ENCODE measurements at places on chromosomes 2 and 18. TPM values are rescaled to one million over a fixed set of nuclear protein-coding genes. Genes with fewer than 3 reads are reported as not detected.

- no peak overlapping the region for H3K27ac ChIP-seq
- no peaks in the 10 kb centered on the region for H3K27me3 ChIP-seq
- H3K4me3 ChIP-seq, result no peak overlapping the region
- H3K4me1 ChIP-seq, result no peaks in the 10 kb centered on the region
- no peak for DNase-seq
Measured at GRCh38 chr18:23068011-23068410, 67.3 kb upstream of the CABLES1 start.

GRCh38 chr2:230234845-230235244, 9.3 kb downstream of the SP140 start:
- no peaks in the 10 kb centered on the region for H3K27me3 ChIP-seq
- H3K36me3 ChIP-seq, result no peaks in the 10 kb centered on the region
- no peaks in the 10 kb centered on the region for H3K4me1 ChIP-seq
- no peak overlapping the region for H3K27ac ChIP-seq

GRCh38 chr2:42924418-42924886, 132.1 kb upstream of the HAAO start:
- peak overlapping the region; percentile 73 for H3K27ac ChIP-seq
- DNase-seq, result no peak
- no peaks in the 10 kb centered on the region for H3K36me3 ChIP-seq
- no peak overlapping the region for H3K4me3 ChIP-seq

DNA sequence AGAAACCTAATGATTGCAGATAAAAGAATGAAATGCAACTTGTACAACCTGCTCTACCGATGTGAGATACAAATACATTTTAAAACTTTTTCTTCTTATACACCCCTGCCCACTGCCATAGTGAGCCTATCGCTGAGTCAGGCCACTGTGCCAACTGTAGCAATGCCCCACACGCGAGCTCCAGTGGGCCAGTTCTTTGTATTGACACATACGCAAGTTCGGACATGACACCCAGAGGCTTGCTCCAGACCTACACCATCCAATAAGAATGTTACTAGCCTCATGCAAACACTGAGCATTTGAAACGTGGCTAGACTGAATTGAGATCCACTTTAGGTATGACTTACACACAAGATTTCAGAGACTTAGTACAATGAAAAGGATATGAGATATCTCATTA, 340.1 kb downstream of the ARHGAP15 start:
- no peak overlapping the region for H3K27ac ChIP-seq
- H3K4me1 ChIP-seq, result no peaks in the 10 kb centered on the region
- no peaks in the 10 kb centered on the region for H3K27me3 ChIP-seq

- no peaks in the 10 kb centered on the region for H3K4me1 ChIP-seq
- H3K4me3 ChIP-seq, result peak overlapping the region; percentile 63
- peak overlapping the region; percentile 59 for H3K27ac ChIP-seq
- H3K36me3 ChIP-seq, result no peaks in the 10 kb centered on the region
- H3K27me3 ChIP-seq, result peaks cover 3% of the 10 kb centered on the region
- DNase-seq, result peak; percentile 85
Measured at GRCh38 chr2:109129356-109129920, 433 bp downstream of the SH3RF3 start.

- no peaks in the 10 kb centered on the region for H3K27me3 ChIP-seq
- H3K4me3 ChIP-seq, result no peak overlapping the region
Measured at GRCh38 chr2:34161549-34161948, 562.5 kb upstream of the FAM98A start.

DNA sequence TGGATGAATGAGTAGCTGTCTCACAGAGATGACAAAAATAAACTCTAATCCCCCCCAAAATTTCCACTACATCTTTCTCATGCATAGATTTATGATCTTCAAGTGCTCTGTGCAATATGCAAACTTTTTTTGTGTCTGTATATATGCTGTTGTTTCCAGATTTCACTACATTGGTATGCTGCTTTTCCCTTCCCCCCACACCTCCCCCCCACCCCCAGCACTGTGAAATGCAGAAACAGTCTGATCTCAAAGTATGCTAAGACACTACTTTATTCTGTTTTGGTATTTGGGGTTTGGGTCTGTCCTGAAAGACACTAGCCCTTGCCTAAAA, 524 bp upstream of the KLHL14 start:
- peaks cover 57% of the 10 kb centered on the region for H3K27me3 ChIP-seq
- peaks cover 18% of the 10 kb centered on the region for H3K4me1 ChIP-seq
- no peak overlapping the region for H3K27ac ChIP-seq
- no peak for DNase-seq

DNA sequence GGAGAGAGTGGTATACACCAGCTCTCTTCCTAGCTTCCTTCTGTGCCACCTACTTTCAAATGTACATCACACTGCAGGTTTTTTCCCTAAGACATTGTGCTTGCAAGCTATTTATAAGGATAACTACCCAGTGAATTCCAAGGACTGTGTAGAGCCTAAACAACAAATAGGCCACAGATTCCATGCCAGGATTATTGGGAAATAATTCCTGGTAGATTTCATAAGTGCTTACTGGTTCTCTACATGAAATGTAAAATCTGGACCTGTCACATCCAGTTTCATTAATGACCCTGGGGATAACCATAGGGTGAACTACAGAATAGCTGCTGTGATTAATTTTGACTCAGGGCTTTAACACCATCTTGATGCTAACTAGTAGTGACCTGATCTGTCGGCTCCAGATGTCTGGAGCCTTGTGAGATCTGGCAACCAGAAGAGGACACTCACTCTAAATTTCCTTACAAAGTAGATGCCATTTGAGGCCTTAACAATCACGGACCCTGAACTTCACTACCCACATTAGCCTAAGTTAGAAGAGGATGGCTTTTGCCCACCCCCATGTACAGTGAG, 34.3 kb upstream of the LGALSL start:
- no peaks in the 10 kb centered on the region for H3K36me3 ChIP-seq
- no peaks in the 10 kb centered on the region for H3K27me3 ChIP-seq
- no peak overlapping the region for H3K27ac ChIP-seq
- no peak for DNase-seq

DNA sequence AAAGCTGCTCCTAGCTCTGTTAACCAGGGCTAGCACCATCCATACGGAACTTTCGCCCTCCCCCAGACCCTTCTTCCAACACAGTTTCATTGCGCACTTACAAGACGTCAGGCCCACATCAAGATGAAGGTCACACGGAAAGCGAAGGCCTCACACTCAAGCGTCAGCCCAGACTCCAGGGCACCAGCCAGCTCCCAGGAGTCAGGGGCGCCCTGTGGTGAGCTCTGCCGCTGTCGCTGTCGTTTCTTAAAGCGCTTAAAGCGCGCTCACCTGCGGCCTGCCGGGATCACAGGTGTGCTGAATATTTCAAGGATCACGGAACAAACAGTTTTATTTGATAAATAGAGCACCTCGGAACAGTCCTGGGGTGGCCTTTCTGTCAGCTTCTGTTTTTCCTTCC, 163.1 kb downstream of the CDH20 start:
- no peaks in the 10 kb centered on the region for H3K36me3 ChIP-seq
- H3K27ac ChIP-seq, result no peak overlapping the region
- no peaks in the 10 kb centered on the region for H3K27me3 ChIP-seq
- no peak for DNase-seq
- H3K4me3 ChIP-seq, result no peak overlapping the region

- no peak overlapping the region for H3K4me3 ChIP-seq
- H3K4me1 ChIP-seq, result no peaks in the 10 kb centered on the region
- peaks cover 50% of the 10 kb centered on the region for H3K36me3 ChIP-seq
- H3K27ac ChIP-seq, result no peak overlapping the region
Measured at GRCh38 chr2:171836146-171836910, 57.7 kb downstream of the SLC25A12 start.

- H3K27ac ChIP-seq, result no peak overlapping the region
- no peak overlapping the region for H3K4me3 ChIP-seq
- no peak for DNase-seq
- H3K27me3 ChIP-seq, result no peaks in the 10 kb centered on the region
Measured at GRCh38 chr2:206657087-206657486, 14.8 kb downstream of the FAM237A start.

GRCh38 chr2:197500503-197501131, 438 bp downstream of the HSPE1 start:
- H3K4me1 ChIP-seq, result peaks cover 60% of the 10 kb centered on the region
- peak overlapping the region; percentile 97 for H3K27ac ChIP-seq
- H3K36me3 ChIP-seq, result peaks cover 43% of the 10 kb centered on the region
- DNase-seq, result no peak
- H3K4me3 ChIP-seq, result peak overlapping the region; percentile 94
- H3K27me3 ChIP-seq, result no peaks in the 10 kb centered on the region

GRCh38 chr2:206260188-206261012, 14.1 kb upstream of the ZDBF2 start:
- DNase-seq, result no peak
- peaks cover 95% of the 10 kb centered on the region for H3K27me3 ChIP-seq
- H3K4me3 ChIP-seq, result no peak overlapping the region
- no peak overlapping the region for H3K27ac ChIP-seq
- no peaks in the 10 kb centered on the region for H3K36me3 ChIP-seq
- no peaks in the 10 kb centered on the region for H3K4me1 ChIP-seq

GRCh38 chr2:112706170-112706664, 14.6 kb upstream of the NT5DC4 start:
- no peak overlapping the region for H3K27ac ChIP-seq
- peak; percentile 26 for DNase-seq
- no peaks in the 10 kb centered on the region for H3K36me3 ChIP-seq

GRCh38 chr2:185689906-185690539, 48.6 kb upstream of the FSIP2 start:
- H3K36me3 ChIP-seq, result no peaks in the 10 kb centered on the region
- no peak overlapping the region for H3K4me3 ChIP-seq
- no peaks in the 10 kb centered on the region for H3K27me3 ChIP-seq
- no peak for DNase-seq
- H3K27ac ChIP-seq, result no peak overlapping the region
- H3K4me1 ChIP-seq, result no peaks in the 10 kb centered on the region

DNA sequence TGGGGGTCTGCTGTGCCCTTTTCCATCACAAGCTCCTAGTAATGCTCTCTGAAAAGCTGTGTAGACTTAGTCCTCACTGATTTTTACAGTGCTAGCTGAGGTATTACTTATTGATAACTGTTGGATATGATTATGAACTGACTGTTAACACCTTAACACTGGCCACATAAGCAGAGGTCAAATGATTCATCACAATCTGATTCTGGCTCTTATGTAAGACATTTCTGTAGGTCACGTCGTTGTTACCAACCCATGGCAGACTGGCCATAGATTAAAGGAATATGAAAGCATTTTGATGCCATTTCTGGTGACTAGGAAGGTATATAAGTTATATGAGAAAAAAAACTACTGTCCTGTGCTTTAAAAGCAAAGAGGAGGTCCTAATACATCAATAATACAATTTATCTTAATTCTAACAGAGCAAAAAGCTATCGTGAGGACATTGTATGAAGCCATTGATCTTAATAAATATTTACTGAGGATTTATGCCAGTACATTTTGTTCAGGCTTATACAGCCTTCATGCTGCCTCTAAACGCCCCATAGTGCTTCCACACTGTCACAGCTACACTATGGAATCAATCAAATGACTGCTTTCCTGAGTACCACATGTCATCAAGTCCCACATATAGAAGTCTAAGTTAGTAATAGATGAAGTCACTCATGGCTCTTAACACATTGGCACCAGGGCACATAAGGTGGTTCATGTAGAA, 6.9 kb upstream of the RND3 start:
- H3K4me1 ChIP-seq, result no peaks in the 10 kb centered on the region
- no peak overlapping the region for H3K27ac ChIP-seq
- H3K27me3 ChIP-seq, result peaks cover 5% of the 10 kb centered on the region
- H3K36me3 ChIP-seq, result no peaks in the 10 kb centered on the region

GRCh38 chr2:120477831-120478481, 132.0 kb downstream of the INHBB start:
- no peak overlapping the region for H3K4me3 ChIP-seq
- H3K36me3 ChIP-seq, result no peaks in the 10 kb centered on the region

DNA sequence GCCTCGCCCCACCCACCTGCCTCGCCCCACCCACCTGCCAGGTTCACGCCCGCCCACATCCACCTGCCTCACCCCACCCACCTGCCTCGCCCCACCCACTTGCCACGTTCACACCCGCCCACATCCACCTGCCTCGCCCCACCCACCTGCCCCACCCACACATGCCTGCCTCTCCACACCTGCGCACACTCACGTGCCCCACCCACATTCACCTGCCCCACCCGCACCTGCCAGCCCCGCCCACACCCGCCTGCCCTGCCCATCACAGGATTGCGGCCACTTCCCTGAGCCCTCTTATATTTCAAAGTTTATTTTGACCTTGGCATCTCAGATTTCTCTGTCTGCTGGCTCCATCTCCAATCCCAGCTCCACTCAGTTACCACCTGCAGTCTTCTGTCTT, 217.5 kb upstream of the SOX11 start:
- DNase-seq, result peak; percentile 81
- H3K27ac ChIP-seq, result no peak overlapping the region
- no peaks in the 10 kb centered on the region for H3K27me3 ChIP-seq
- H3K36me3 ChIP-seq, result no peaks in the 10 kb centered on the region
- H3K4me1 ChIP-seq, result no peaks in the 10 kb centered on the region

GRCh38 chr18:32767400-32767799, 5.4 kb downstream of the KLHL14 start:
- no peak overlapping the region for H3K27ac ChIP-seq
- DNase-seq, result no peak
- no peak overlapping the region for H3K4me3 ChIP-seq
- no peaks in the 10 kb centered on the region for H3K36me3 ChIP-seq

The TCF7L1 gene
- total RNA-seq, result 17.7 TPM

The CFC1 gene
- not detected for total RNA-seq

The KCNG2 gene
- total RNA-seq, result 0.20 TPM

The NPPC gene
- total RNA-seq, result not detected

The GKN2 gene
- 181 TPM for total RNA-seq

The LINC00305 gene
- 1.0 TPM for total RNA-seq

The SPP2 gene
- not detected for total RNA-seq

The ITPRIPL1 gene
- total RNA-seq, result 2.3 TPM

The ACMSD gene
- total RNA-seq, result not detected

The HADHA gene
- total RNA-seq, result 144 TPM

The RNF144A gene
- 9.9 TPM for total RNA-seq

The UPP2 gene
- not detected for total RNA-seq
